ENCODE measurements at places on chromosomes 2 and 18.

GRCh38 chr2:64914735-64915509, 74.3 kb upstream of the SLC1A4 start:
- no peak for DNase-seq

DNA sequence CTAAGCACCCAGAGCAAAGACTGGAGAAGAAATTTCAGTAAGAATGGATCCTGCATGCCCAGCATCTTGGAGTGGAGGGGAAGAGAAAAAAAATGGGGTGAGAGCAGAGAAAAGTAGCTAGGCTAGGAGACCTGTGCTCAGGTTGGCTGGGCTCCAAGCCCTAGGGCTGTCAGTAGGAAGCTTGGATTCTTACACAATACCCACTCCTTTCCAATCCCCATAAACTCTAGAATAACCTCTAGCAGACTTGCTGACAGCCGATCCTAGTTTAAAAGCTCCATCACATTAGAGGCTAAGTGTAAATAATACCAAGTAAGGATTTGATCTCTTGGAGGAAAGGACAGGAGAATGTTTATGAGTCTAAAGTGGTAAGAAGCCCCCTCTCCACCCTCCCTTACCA, 46.2 kb upstream of the NABP1 start:
- peak; percentile 38 for DNase-seq

DNA sequence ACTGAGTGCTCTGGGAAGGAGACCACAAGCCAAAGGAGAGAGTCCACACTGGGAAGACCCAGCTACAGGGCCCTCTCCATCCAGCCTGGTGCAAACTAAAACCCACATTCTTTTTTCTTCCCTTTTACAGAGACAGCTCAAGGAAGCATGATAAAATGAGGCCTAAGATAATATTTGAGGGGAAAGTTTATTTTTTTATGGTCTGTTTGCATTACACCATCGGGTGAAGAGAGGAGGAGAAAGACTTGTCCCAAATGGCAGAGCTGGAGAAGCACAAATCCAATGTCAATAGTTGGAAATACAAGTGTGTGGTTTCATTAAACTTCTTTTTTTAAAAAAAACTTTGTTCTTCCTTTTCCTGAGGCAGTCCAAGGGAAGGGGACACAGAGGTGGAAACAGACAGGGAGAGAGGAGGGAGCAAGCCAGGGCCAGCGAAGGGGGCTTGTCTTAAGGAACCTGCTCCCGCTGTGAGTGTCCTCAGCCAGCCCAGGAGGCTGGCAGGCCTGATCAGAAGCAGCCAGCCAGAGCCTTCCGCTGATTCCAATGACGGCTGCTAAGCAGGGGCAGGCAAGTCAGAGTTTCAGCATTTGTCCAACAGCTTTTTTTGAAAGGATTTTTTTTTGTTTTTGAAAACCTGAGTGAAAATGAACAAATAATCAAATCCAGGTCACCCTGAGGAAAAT, 203.8 kb upstream of the SIX2 start:
- no peak for DNase-seq

GRCh38 chr2:69567157-69567908, 76.2 kb downstream of the AAK1 start:
- peak; percentile 59 for DNase-seq

DNA sequence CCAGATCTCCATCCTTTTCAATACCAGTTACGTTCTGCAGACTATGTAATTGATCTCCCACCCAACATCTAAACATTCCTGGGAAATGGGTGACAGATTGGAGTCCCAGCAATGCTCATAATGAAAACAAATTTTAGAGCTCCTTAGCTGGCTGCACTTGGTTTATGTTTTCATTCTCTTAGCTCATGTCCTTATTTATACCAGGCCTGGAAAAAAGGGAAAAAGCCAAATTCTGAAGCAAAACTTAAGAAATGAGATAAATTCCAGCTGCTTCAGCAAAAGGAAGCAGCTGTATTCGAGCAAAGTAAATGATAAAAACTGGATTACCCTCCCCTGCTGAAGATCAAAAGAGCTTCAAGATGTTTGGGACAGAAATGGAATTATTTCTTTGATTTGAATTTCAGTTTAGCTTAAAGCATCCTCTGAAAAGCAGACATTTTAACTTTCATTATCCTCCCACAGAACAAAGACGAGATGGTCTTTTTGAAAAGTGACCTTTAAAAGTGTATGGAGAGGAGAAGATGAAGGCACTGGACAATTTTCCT, 196.5 kb upstream of the THUMPD2 start:
- DNase-seq: no peak

DNA sequence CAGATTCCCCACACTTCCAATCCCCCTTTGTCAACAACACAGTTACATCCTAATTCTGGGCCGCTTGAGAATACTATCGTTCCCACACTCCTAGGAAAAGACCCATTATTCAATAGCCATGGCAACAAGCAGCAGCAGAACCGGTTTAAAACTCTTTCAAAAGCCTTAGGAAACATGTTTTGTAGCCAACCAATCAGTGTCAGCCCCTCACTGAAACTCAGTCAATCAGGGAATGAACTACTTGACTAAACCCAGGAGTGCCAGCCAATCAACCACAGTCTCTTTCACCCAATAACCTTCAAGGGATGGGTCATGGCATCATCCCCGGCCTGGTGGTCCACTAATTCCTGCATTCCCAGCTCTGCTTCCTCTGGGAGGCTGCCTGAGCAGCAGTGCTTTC, 204.8 kb upstream of the HS6ST1 start:
- no peak for DNase-seq

GRCh38 chr18:11310476-11311086, 161.2 kb upstream of the PIEZO2 start:
- peak; percentile 47 for DNase-seq

- DNase-seq: no peak
Observed at GRCh38 chr18:7809978-7810377, 242.9 kb downstream of the PTPRM start.

GRCh38 chr2:32553829-32554432, 73.9 kb upstream of the TTC27 start:
- DNase-seq: no peak

DNA sequence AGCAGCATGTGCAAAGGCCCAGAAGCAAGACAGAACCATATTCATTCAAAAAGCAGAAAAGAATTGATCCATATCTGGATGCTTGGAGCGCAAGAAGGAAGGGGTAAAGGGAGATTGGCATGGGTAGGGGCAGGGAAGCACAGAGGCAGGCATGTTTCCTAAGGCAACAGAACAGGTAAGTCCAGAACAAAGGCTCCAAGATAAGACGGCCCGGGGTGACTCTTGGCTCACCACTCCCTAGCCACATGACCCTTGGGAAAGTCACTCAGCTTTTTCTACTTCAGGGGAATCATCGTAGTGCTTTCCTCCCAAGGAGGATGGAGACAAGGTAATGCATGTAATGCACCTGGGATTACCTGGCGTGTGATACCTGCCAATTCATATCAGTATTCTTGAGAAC, 37.7 kb upstream of the ST3GAL5 start:
- no peak for DNase-seq

GRCh38 chr2:180523621-180524340, 456.6 kb upstream of the UBE2E3 start:
- peak; percentile 52 for DNase-seq

DNA sequence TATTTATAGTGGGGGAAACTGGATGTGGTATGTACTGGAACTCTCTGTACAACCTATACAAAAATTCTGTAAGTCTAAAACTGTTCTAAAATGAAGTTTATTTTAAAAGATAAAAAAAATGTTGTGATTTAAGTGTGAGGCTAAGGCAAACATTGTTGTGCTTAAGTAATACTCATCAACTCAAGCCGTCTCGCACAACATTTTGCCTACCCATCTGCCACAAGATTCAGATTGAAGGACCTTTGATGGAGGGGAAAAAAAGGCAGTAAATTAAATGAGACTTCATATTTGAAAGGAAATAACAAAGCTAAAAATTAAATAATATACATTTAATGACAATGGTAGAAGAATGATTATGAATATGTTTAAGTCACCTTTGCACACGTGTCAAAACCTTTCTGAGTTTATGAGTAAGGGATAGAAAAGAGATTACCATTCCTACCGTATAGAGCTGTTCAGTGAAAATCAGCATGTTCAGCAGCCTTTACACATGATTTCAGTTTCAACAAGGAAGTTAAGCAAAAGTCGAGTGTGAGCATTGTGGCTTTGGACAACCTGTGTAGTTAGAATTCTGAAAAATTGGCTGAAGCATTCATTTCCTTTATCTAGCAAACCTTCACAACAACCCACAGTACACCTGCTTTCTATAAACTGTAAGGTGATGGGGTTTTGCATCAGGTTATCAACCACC, 499.3 kb downstream of the IRS1 start:
- no peak for DNase-seq

GRCh38 chr2:105784589-105784988, 39.9 kb downstream of the NCK2 start:
- no peak for DNase-seq

GRCh38 chr2:98691303-98691702, 39.6 kb downstream of the MGAT4A start:
- DNase-seq: no peak

GRCh38 chr2:102224824-102225739, 38.3 kb downstream of the IL1RL2 start:
- no peak for DNase-seq

GRCh38 chr2:60735496-60736250, 20.4 kb upstream of the PAPOLG start:
- DNase-seq: peak; percentile 9

- DNase-seq: no peak
Observed at GRCh38 chr2:159516241-159516758, 100.0 kb downstream of the BAZ2B start.

DNA sequence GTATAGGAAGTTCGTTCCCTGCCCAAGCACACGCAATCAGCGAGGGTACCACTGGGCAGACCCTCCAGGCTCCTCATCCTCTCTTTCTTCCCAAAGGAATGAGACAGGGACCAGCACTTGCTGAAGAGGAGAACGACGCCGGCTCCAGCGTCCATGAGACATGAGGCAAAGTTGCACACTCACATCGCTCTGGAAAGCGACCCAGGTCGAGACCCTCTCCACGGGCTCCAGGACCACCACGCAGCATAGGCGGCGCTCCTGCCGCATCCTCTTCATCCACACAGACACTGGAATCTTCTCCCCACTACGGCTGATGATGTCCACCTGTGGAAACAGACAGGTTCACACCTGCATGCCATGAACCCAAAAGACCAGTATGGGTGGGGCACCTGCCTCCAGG, 10.8 kb downstream of the PASK start:
- no peak for DNase-seq

DNA sequence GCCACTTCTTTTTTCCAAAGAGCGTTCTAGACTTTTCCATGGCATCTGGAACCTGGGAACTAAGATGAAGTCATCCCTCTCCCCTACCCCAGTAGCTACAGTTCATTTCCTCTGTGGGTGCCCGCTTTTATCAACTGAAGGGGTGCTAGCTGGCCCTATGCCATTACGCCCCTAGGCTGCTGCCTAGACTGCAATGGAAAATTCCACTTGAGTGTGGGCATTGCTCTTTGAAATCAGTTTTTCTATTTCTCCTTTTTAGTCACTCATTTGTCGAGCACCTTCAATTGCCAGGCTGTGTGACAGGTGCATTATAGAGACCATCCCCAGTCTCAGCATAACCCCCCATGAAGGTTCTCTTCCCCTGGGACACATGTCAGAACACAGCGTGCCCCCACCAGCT, 7.3 kb downstream of the TEX51 start:
- no peak for DNase-seq

GRCh38 chr2:73503992-73504570, 118.4 kb downstream of the ALMS1 start:
- no peak for DNase-seq

- no peak for DNase-seq
Observed at GRCh38 chr2:168853471-168853870, 36.8 kb downstream of the SPC25 start.

All from MG63 (cell line).